GM12892 (cell line): ENCODE measurements at places on chromosomes 16 and 17.

DNA sequence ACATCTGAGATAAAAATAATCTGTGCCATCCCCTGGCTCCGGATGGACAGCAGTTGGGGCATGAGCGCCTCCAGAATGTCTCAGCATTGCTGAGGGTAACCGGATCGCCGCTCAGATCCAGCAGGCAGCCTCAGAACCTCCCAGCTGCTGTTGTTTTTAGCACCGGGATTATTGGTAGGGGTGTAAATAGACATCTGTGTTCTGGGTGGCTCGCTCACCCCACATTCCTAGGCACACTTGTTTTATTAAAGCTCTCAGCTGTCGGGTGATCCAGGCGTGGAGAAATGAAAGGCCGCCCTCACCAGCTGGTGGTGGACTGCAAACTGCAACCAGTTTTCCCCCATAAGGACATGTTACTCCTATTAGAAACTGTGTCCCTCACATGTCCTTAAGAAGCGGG, 32.1 kb downstream of the MYH3 start:
- no peak for DNase-seq

DNA sequence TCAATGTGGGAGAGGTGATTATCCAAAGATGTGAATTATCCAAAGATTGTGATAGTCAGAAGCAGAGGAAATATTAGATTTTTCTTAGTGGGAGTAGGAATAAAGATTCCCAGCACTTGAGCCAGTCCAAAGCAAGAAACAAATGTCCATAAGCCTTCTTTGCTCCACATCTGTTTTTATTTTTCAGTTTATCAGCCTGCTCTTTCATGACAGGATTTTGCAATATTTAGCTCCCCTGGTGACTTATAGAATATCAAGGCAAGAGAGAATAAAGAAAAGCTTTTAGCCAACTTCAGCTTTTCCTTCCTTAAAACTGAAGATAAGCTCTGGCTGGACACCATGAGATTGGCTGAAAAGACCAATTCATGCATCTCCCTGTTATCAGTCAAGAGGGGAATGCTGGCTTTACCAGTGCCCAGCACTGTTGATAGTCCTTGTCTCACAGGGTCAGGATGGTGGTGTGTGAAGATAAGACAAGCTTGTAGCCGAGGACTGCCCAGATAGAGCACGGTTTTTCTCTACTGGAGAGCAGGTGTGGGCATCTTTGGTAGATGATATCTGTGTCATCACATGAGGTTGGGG, 706.5 kb downstream of the KCNJ2 start:
- no peak for DNase-seq

GRCh38 chr17:32936894-32937500, 9.0 kb downstream of the TMEM98 start:
- peak; percentile 60 for DNase-seq

DNA sequence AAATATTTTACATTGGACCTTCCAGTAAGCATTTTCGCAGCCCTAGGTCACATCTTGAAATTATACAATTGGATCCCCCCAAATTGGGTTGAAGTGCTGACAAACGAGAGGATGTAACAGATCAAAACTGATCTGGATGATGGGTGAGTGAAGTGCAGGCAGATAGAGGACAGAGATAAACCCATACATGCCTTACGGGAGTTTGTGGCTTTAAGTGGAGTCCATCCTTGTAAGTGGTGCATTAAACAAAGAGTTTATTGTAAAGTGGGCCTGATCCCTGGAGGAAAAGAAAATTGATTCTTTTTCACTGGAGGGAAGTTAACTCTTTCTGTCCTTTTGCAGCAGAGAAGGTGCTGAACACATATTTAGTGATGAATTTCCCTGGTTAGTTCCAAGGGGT, 39.0 kb upstream of the KCNJ2 start:
- no peak for DNase-seq

- DNase-seq = no peak
Measured at GRCh38 chr16:16857603-16858283, 478.8 kb downstream of the NPIPA7 start.

DNA sequence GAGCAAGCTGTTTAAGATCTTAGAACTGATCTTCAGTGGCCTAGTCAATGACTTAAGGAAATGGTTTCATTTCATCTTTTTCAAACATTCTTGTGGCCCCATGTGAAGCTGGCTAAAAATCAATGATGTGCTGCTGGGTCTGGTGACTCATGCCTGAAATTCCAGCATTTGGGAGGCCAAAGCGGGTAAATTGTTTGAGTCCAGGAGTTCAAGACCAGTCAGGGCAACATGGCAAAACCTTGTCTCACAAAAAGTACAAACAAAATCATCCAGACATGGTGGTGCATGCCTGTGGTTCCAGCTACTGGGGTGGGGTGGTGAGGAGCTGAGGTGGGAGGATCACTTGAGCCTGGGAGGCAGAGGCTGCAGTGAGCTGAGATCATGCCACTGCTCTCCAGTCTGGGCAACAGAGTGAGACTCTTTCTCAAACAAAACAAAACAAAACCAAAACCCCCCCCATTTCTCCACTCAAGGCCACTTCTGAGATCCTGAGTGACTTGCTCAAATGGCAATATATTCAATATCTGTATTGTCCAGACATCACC, 17.4 kb upstream of the COL1A1 start:
- no peak for DNase-seq

DNA sequence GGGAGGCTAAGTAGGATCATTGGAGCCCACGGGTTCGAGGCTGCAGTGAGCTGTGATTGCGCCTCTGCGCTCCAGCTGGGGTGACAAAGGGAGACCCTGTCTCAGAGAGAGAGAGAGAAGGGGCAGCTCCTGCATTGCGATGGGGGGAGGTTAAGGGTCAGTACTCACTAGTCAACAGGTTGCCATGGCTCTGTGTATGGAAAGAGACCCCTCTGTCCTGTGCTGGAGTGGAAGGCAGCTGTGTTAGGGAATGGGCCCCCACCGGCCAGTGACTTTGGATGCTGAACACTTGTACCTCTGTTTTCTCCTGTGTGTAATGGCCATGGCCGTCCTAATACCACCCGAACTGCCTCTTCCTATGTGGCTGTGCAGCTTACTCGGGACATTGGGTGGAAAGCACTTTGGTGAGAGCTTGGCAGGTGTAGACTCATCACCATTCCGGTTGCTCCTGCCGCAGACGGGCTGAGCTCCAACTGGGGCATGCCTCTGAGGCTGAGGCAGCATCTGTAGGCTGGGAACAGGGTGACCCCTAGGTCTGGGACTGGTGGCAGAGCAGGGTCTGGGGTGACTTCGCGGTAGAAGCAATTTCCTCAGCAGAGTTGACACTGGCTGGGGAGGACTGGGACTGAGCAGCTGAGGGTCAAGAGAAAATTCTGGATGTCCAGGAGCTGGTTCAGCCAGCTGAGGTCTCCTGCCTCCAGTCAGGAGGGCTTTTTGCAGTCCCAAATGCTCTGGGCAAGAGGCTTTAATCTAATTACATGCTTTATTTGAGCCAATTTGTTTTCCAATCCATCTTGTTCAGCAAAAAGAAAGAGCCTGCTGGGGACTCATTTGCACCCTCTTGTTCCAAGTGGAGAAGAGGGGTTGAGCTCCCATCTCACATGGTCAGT, 184.5 kb downstream of the NTN1 start:
- DNase-seq = no peak

DNA sequence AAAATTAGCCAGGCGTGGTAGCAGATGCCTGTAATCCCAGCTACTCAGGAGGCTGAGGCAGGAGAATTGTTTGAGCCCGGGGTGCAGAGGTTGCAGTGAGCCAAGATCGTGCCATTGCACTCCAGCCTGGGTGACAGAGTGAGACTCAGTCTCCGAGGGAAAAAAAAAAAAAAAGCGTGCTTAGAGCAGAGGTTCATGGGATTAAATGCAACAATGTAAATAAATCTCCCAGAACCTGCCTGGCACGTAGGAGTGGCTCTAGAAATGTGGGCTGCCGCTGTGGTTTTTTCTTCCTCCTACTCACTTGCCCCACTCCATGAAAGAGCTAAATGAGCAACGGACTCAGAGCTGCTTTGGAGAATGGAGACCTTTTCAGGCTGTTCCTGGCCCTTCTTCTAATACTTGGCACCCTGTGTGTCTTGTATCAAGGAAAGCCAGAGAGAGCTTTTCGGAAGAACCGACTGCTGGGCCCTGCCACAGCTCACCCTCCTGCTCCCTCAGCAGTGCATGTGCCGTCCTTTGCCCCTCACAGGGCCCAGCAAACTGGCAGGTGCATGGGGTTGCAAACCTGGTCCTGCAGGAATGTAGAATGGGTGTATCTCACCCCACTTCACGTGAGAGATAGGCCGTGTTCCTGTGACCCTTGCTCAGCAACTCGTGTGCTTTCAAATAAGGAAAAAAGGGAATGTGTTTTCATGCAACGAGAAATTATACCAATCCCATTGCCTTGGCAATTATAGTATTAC, 52.0 kb downstream of the LDHD start:
- no peak for DNase-seq

- no peak for DNase-seq
Measured at GRCh38 chr17:44795421-44795820, 34.7 kb downstream of the GJC1 start.

- no peak for DNase-seq
Measured at GRCh38 chr17:28612936-28613872, 781 bp downstream of the RSKR start.

- DNase-seq = no peak
Measured at GRCh38 chr17:66296289-66296725, 6.1 kb upstream of the PRKCA start.

DNA sequence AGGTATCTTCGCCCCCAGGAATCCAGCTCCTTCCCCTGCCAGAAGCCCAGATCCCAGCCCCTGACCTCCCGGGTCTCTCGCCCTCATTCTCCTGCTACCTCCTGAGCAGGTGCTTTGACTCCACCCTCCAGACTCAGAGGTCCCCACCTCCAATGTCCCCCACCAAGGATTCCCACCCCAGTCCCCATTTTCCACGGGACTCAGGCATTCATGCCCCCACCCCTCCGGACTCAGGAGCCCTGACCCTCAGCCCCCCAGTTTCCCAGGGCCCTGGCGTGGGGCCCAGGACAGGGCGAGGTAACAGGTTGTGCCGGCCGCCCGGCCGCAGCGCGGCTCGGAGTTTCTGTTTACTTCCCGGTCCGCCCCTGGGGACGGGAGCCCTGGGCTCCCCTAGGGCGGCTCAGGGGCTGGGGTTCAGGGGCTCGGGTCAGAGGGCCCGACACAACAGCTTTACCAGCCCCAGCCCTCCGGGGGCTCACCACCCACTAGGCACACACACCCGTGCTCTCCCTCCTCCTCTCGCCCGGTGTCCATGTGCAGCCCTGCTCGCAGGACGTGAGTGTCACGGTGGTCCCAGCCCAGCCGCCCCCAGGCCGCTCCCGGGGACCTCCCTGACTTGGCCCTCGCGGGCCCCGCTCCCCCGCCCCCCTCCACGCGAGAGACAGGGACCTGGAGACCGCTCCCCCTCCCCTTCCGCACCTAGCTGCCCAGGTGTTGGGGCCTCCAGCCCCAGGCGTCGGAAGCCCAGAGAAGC, 595 bp downstream of the BICDL2 start:
- DNase-seq = no peak

DNA sequence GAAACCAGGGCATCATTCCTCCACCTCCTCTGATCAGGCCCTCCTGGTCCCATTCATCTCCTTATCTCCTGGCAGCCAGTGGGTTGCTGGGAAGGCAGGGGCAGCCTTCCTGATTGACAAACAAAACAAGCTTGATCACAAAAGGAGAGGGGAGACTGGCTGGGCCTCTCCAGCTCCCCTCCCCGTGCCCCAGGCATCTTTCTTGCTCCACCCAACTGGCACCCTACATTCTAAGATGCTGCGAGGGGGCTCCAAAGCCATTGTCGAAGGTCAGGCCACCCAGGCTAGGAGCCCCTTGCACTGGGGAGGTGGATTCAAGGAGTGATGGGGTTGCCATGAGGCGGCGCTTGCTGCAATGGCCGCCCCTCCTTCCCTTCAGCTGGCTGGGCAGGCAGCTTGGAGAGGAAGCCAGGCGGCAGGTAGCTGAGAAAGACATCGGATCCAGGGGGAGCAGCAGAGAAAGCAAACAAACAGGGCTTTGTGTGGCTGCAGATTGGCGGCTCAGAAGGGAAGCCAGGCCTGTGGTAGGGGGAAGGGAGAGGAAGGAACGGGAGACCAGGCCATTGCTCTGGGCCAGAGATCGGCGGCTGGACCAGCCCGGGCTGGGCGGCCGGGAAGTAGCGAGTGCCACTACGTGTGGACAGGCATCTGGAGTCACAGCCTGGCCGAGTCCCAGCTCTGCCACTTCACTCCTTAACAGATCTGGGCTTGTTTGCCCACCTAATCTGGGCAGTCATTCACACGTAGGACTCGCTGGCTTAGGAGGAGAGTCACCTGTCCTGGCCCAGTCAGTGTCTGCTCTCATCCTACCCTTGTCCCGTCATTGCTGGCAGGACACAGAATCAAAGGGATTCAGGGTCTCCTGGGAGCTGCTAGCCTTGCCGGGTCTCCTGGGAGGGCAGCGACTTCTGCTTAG, 12.3 kb downstream of the RAI1 start:
- DNase-seq = no peak

DNA sequence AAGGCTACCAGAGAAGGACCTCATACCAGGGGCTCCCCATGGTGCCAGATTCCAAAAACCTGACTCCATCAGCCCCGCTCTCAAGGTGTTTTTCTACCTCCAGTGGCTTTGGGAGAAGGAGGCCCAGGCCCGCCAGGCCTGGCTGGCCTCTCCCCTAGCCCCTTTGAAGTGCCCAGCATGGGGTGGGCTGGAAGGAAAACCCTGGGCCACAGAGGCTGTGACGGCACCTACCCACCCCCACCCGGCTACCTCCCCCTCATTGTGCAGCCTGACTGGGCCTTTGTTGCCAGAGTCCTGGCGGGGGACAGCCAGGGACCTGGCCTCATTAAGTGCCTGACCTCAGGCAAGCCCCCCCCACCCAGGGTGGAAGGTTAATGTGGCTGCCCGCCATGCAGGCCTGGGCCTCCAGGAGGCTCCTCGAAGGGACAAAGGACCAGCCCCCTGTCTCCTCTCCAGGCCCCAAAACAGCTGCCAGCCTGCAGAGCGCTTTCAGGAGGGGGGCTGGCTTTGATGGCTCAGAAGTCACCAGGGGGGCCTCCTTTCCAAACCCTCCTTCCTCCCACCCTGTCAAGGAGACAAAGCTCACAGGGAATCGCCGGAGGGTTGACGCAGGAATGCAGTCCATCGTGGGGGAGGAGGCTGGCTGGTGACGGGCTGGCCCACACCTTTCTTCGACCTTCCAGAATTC, 159.4 kb downstream of the ZNF423 start:
- DNase-seq = no peak

DNA sequence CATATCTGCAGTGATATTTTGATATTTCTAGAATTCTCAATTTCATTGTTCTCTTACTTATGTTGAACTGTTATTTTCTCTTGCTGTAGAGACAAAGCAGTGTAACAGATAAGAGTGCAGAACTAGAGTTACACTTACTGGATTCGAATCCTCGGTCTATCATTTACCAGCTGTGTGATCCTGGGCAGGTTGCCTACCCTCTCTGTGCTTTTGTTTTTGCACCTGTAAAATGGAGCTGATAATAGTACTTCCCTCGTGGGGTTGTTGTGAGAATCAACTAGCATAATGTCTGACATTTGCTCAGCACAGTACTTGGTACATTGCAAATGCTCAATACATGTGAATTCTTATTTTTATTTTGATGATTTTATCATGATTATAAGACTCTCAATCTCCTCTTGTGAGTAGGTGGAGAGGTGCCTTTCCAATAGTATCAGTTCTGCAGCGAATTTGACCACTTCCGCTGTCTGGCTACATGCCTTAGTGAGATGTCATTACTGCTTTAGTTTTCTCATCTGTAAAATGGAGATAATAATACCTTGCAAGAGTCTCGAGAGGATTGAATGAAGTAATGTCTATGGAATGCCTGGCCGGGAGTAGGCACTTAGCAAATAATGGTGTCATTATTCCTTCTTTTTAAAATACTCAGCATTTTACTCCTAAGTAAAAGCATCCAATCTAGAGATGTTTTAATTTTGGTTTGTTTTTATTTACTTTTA, 312.2 kb upstream of the MAF start:
- no peak for DNase-seq
